Left lung (tissue), 14 donors: ENCODE measurements at places on chromosomes 16 and 17.

- DNase-seq, result no peak
Measured at GRCh38 chr17:61736438-61736837, 126.9 kb downstream of the BRIP1 start.

DNA sequence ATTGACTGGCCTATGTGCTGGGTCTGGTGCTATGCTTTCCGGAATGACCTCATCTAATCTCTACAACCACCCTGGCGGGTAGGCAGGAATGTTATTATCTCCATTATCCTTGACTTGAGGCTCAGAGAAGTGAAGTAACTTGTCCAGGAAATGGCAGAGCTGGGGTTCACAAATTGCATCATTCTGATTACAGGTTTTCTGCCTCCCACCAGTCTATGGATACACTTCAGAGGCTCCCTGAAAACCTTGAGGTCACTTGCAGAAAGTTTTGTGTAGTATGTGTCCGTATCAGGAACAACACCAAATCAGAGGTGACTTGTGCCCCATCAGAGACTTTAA lies 19.1 kb downstream of the NOD2 start:
- no peak for DNase-seq

- DNase-seq, result no peak
Measured at GRCh38 chr16:79293836-79294460, 306.6 kb downstream of the MAF start.

DNA sequence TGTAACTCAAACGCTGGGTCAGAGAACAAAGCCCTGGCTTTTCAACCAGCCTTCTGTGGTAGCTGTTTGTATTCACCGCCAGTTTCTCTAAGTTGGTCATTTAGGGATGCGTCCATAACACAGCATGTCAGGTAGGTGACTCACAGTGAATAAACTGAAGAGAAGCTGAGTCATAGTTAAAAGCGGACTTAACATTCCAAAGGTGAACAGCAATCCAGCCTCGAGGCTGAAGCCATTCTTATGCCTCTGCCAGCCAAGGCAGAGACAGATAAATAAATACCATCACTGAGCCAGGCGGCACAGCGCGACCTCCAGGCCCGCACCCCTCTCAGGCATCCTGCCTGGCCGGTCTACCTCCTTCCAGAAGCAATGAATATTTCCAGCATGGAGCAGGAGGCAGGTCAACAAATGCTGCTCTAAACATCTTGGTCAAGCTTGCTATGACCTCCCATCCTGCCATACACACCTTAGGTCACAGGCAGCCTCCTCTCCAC lies 12.4 kb upstream of the CACNG4 start:
- peak; percentile 87 for DNase-seq

GRCh38 chr17:32783602-32784001 lies 93.3 kb downstream of the MYO1D start:
- DNase-seq, result peak; percentile 59
